T-cell (primary cell): ENCODE measurements at places on chromosomes 1 and 21.

- no peak for DNase-seq
Measured at GRCh38 chr21:25387665-25388064, 219.6 kb downstream of the MRPL39 start.

- no peak for DNase-seq
Measured at GRCh38 chr1:58769809-58770320, 14.0 kb downstream of the JUN start.

- no peak for DNase-seq
Measured at GRCh38 chr1:162857850-162858249, 3.1 kb downstream of the CCDC190 start.

DNA sequence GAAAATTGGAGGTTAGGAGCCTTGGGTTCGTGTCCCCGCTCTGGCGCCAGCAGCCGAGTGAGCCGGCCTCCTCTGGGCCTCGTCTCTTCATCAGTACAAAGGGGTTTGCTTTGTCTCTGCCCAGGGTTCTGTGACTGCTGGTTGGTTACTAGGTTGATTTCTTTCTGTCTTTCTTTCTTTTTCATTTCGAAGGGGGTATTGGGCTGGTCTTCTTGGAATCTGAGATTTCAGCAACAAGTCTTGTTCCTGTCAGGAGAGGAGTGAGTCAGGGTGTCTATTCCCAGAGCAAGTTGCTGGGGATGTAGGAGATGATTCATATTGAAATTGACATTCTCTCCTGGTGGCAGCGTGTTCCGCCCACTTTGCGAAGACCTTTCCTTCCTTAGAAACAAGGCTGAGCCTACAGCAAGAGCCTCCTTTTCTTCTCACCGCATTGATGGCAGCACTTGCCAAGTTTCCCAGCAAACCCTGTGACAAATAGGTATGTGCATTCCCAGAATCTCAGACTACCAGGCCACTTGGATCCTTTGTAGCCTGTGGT, 79.2 kb downstream of the MAN1C1 start:
- DNase-seq = no peak

DNA sequence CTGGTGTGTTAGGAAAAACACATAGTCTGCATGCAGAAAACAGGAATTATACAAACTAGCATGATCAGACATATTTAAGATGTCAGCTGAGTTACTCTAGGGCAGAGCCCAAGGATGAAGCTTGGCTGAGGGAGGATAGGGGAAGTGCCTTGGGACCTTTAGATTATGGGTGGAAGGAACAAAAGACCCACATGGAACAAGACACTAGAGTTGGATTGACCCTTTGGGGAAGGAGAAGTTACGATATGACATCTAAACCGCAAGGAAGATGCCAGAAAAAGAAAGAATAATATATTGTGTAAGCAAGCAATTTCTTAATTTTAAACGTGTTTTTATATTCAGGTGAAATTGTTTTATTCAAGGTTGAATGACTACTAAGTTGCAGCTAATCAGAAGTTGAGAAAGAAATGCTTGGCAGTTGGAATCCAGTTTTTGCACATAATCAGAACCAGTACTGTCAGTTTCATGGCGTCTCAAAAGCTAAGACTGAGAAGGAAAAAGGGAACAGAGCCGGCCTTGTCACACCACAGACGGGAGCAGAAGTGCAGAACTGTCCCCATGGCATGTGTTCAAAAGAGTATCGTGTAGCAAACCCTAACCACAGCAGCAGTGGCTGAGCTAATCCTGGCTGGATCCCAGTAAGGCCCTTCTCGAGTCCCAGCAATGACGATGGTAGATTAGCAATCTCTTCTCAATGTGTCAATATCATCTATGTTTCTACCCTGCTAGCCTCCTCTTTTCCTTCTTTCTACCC, 31.2 kb upstream of the IFNAR2 start:
- DNase-seq = no peak

- no peak for DNase-seq
Measured at GRCh38 chr1:26820784-26821269, 5.7 kb upstream of the ZDHHC18 start.

- no peak for DNase-seq
Measured at GRCh38 chr1:184919892-184920291, 54.4 kb downstream of the NIBAN1 start.

DNA sequence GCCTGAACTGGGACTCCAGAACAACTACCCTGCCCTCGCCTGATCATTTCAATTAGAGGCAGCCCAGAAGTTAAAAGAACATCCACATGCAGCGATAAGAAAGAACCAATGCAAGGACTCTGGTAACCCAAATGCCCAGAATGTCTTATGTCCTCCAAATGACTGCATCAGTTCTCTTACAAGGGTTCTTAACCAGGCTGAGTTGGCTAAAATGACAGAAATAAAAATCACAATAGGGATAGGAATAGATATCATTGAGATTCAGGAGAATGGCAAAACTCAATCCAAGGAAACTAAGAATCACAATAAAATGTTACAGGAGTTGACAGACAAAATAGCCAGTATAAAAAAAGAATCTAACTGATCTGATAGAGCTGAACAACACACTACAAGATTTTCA, 80.1 kb upstream of the PTGFR start:
- no peak for DNase-seq

DNA sequence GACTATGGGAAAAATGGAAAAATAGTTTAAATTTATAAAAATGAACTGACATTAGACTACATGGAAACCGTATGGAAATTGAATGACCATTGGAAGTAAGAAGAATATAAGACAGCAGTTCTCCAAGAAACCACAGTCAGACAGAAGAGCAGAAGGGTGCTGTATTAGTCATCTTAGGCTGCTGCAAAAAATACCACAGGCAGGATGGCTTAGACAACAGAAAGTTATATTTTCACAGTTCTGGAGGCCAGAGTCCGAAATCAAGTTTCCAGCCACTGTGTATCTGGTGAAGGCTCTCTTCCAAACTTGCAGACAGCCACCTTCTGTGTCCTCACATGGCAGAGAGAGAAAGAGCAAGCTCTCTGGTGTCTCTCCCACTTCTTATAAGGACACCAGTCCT, 175.2 kb downstream of the DSCAM start:
- DNase-seq = no peak

DNA sequence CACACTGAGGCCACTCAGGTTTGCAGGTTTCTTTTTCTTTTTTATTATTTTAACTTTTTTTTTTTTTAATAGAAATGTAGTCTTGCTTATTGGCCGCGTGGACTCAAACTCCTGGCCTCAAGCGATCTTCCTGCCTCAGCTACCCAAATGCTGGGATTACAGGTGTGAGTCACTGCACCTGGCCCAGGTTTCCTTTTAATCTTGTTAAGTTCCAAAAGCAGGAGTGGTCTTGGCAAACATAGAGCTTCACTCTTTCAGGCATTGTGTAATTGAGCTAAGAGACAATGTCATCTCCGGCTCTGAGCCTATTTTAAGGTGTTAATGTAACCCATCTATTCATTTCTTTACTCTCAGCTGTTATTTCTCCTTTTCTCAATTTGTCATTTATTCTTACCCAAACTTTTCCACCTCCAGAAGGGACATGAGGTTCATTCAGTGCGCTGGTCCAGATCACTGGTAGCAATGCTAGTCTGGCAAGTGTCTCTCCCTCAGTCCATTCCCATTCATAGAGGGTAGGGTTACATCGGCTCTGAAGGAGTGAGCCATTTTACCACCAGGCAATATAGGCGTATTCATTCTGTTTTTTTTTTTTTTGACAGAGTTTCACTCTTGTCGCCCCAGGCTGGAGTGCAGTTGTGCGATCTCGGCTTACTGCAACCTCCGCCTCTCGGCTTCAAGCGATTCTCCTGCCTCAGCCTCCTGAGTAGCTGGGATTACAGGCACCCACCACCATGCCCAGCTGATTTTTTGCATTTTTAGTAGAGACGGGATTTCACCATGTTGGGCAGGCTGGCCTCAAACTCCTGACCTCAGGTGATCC, 11.3 kb upstream of the MFSD2A start:
- no peak for DNase-seq

- DNase-seq = no peak
Measured at GRCh38 chr1:178190881-178191280, 97.0 kb downstream of the RASAL2 start.

GRCh38 chr1:195965036-195965435, 643.2 kb downstream of the KCNT2 start:
- DNase-seq = no peak

DNA sequence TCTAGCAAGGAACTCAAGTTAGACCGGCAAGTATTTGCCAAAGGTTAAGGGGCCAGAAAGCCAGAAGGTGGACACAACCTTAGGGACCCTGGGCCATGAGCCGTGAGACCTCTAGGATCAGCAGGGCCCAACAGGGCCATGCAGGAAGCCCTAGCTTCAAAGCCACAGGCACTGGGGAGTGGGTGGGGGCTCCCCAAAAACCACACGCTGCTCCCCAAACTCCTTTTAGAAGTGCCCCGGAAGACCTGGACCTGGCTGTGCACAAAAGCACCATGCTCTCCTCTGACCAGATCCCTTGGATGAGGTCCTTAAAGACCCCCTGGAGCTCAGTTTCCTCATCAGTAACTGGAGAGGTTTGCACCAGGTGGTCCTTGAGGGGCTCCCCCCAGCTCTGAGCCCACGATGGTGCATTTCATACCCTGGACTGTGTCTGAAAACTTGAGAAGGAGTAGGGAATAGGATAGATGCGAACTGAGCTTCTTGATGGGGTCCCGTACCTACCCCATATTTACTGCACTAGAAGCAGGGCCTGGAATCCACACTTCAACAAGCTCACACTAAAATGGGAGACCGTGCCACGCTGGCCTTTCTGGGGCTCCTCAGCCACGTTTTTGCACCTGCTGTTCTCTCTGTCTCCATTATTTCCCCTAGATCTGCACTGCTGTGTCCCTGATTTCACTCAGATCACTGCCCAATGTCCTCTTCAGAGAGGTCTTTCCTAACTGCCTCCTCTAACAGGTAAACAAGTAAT, 40.6 kb upstream of the LBR start:
- DNase-seq = no peak

- no peak for DNase-seq
Measured at GRCh38 chr1:221527886-221528624, 213.8 kb downstream of the DUSP10 start.

- no peak for DNase-seq
Measured at GRCh38 chr1:231172411-231172810, 10.6 kb downstream of the TRIM67 start.

DNA sequence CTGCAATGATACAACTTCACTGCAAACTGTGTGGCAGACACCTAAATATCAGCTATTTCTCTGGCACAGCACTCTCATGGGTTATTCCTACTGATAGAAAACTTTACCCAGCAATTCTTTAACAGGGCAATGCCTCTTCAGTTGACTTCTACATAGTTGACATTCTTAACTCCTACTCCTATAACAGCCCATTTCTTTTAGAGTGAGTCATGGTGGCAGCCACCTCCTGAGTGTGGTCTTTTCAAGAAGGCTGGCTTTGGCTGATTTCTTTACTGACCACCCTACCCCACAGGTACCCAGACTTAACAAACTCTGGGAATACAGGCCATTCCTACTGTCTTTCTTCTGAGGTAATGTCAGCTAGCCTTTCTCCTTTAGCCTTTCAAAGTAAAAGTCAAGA, 805.8 kb upstream of the ADGRL2 start:
- no peak for DNase-seq
